ENCODE measurements at places on chromosomes 2 and 18.
A peak's percentile ranks its signal among the peaks of the same experiment; 100 is the strongest.

DNA sequence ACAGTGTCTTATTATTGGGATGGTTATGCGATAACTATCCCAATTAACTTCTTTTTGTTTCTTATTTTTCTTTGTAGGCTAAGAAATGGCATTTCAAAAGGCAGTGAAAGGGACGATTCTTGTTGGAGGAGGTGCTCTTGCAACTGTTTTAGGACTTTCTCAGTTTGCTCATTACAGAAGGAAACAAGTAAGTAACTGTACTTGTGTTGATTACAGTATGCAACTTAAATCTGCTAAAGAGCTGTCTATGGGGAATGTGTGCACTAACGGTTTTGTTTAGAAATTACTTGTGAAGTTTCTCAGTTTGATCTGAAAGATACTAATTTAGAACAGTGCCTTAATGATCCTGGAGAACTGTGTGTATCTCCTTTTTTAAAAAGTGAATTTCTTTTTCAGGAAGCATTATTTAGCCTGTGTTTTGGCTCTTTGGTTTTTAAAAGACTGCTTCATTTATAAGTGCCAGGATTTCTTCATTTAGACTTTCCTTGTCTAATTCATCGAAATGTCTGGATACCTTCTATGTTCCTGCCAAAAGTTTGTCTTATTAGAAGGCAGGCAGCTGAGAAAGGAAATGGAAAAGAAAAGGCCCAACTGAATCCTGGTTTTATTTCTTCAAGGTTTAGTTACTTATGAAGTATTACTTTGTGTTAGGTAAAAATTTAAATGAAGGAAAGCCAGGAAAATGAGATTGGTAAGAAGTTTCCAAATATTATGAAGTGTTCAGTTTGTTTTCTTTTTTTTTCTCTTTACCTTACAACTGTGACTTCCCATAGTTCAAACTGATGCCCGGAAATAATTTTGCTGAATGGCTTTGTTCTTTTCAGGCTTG, 40.1 kb downstream of the GPD2 start:
- DNase-seq = no peak

- DNase-seq = no peak
These were observed 356.2 kb downstream of the GPD2 start for GRCh38 chr2:156792242-156792840.

- DNase-seq = no peak
These were observed 201.1 kb downstream of the THSD7B start for GRCh38 chr2:136966485-136966884.

DNA sequence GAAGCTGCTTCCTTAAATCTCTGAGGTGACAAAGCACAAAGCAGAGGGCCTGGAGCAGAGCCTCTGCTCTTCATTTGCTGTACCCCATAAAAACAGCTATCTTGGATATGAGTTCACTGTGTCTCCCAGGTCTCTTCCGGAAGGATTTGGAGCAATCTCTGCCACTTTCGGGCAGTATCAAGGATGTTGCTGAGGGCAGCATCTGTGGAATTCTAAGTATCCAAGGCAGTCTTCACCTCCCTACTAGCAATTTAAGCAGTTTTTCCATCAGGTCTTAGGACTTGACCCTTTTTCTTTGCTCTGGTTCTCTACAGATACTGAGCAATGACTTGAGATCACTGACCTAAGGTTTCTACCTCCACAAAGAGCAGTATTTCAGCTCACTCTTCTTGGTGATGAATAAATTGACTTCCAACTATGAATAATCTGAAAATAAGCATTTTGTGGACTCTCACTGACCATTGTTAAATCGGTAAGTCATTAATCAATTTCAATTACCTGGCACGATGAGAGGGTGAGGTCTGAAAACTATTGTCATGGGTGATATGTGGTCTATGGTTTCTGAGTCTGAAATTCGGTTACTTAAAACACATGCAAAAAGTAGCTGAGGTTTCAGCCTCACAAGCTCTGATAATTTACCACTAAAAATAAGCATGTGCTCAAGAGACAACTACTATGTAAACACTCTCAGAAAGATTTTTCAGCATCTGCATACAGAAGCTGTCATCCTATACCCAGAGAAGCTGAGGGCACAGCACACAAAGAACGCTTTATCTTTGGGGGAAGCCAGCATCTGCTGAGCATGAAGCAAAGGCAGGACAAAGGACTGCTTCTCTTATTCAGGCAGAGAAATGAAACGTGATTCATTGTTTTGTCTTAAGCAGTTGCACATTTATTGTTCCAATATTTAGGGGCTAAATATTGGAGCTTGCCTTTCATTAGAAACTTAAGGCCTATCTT, 32.1 kb upstream of the SPATS2L start:
- no peak for DNase-seq

- DNase-seq = no peak
These were observed 80.0 kb downstream of the TWIST2 start for GRCh38 chr2:238927746-238928519.

- DNase-seq = no peak
These were observed 142.1 kb upstream of the CYP26B1 start for GRCh38 chr2:72289736-72290135.

GRCh38 chr2:215439404-215439803, 3.5 kb upstream of the FN1 start:
- no peak for DNase-seq

DNA sequence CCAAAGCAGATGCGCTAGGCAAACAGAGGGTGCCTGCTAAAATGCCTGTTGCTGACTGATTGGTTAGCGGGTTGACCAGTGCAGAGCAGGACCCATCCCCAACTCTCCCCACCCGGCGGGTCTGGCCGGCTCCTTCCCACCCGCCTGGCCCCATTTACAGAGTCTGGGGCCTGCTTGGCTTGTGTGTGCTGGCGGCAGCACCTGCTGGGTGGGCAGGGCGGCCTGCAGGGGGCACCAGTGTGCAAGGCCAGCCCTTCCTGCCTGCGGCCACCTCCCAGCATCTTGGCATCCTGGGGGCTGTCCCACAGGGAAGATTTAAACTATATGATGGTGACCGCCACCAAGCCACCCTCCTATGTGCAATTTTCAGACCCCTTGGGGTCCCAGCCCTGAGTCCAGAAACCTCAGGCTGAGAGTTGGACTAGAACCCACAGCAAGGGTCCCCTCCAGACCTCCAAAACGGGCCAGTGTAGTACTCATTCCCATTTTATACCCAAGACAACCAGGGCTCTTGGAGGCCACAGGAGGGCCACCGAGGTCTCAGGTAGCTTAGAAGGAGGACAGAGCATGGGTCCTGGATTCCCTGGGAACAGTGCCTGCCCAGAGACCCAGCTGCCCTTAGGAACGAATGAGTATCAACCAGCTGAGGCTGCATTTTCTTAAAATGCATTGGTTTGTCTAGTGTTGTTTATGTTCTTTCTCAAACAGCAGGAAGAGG, 173.6 kb downstream of the SMAD7 start:
- peak; percentile 83 for DNase-seq

DNA sequence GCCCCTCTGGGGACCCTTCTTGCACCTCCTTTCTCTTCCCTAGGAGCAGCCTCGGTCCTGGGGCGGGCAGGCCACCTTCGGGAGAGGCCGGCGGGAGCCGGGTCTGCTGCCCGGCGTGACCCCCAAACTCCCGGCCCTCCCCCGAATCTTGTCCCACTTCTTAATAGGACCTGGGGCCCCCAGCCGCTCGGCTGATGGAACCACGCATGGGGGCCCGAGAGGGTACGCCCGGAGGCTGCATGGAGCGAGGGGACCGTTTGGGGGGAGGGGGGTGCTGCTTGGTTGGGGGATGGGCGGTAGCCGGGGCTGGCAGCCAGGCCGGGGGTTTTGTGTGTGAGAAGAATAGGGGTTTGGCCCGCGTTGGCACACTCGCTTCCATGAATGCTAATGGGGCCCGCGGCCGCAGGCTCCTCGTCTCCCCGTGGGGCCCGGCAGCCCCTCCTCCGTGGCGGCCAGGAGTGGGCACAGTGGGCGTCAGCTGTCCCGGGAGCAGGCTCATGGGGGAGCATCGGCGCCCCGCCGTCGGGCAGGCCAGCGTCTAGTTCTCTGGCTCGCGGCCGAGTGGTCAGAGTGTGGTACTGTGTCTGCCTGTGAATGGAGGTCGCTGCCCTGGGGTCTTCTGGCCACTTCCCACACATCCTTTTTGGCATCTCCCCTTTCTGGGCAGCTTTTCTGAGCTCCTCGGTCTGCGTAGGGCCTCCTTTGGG, 1.0 kb downstream of the GAREM2 start:
- peak; percentile 42 for DNase-seq

DNA sequence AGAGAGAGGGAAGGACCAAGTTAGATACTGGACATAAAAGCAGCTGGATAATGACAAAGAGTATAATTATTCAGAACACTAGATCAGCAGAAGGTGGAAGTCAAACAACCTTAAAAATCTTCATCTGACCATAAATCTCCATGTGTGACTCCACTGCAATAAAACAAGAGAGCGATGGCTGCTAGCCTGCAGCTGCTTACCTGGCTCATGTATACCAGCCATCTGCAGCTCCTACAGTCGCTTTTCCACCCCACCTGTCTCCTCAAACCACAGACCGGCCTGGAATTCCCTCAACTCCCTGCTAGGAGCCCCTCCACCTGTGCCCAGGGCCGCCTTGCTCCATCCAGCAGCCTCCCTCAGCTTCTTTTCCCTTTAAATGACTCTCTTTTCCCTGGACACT, 64.5 kb downstream of the SLC4A5 start:
- no peak for DNase-seq

GRCh38 chr2:54589340-54590215, 133.5 kb downstream of the SPTBN1 start:
- no peak for DNase-seq

- DNase-seq = no peak
These were observed 54.7 kb downstream of the MDH1 start for GRCh38 chr2:63643486-63643885.

GRCh38 chr2:95122197-95122551, 566 bp upstream of the MRPS5 start:
- no peak for DNase-seq

GRCh38 chr2:160310118-160310828, 110.2 kb upstream of the ITGB6 start:
- no peak for DNase-seq

- no peak for DNase-seq
These were observed 21.9 kb upstream of the PAX3 start for GRCh38 chr2:222320436-222321395.

- DNase-seq = no peak
These were observed 74.6 kb downstream of the ACAA2 start for GRCh38 chr18:49738721-49739120.

All from WTC11 (cell line).